ENCODE measurements at places on chromosomes 7 and 10.

- DNase-seq, result no peak
- no peaks in the 10 kb centered on the region for H3K27me3 ChIP-seq
These were observed 24.6 kb upstream of the LIMK1 start for GRCh38 chr7:74059037-74059436.

DNA sequence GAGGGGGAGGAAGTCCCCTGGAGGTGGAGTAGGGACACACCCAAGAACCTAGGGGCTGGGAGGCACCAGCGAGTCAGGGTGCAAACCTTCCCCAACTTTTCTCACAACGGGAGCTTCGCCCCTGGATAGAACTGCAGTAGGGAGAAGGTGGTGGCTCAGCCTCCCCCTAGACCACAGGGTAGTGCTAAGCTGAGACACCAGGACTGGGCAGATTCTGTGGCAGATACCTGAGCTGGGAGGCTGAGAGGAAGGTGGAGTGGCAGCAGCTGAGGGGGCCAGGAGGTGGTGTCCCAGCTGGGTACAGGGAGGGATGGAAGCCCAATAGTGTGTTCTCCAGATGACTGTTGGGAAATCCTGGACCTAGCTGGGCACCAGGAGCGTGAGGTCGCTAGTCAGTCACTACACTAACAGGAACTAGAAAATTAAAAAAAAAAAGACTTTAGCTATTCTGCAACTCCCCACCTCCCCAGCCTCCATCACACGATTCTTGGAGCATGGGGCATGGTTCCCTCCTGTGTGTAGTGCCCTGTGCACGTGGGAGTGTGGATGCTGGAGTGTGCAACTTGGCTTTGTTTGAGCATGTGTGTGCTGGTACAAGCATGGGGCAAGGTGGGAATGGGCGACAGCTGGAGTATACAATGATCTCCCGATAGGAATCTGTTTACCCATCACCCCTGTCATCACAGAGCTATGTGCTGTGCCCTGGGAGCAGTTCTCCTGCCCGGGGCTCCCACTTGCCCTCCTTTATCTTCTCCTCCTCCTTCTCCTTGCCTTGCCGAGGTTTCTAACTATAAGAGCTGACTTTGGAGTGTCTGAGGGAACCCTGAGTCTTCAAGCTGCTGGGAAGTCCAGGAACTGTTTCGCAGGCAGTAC lies 8.8 kb upstream of the TRPV6 start:
- H3K27ac ChIP-seq, result no peak overlapping the region
- H3K27me3 ChIP-seq, result no peaks in the 10 kb centered on the region
- DNase-seq, result no peak
- no peaks in the 10 kb centered on the region for H3K36me3 ChIP-seq

DNA sequence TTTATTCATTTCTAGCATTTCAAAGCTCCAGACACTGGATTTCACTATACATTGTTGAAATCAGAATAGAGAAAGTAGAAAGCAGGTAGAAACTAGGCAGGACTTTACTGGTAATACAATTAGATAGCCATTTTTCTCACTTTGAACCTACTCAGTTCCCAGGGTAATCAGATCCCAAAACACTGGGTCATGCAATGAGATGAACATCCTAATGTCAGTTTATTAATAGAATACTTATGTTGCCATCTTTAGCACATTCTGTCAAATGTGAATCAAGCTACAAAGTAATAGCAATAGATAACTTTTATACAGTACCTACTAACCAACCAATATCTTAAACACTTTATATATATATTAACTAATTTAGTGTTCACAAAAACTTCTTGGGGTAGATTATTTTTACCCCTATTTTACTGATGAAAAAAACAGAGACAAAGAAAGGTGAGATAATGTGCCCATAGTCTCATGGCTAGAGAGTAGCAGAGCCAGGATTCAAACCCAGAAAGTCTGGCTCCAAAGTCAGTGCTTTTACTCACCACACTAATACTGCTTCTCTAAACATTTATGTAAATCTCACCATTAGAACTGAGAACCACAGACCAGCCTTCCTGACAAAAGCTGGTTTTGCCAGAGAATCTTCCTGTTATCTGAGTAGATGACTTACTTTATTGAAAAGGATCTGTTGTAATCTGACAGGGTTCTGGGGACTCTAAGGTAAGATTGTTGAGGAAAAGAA lies 153.8 kb upstream of the KAT6B start:
- H3K4me3 ChIP-seq, result no peak overlapping the region
- peaks cover 9% of the 10 kb centered on the region for H3K36me3 ChIP-seq
- no peak overlapping the region for H3K27ac ChIP-seq
- DNase-seq, result no peak
- H3K27me3 ChIP-seq, result no peaks in the 10 kb centered on the region
- no peaks in the 10 kb centered on the region for H3K4me1 ChIP-seq

- H3K27ac ChIP-seq, result peak overlapping the region; percentile 1
- no peak overlapping the region for H3K4me3 ChIP-seq
- H3K4me1 ChIP-seq, result peaks cover 3% of the 10 kb centered on the region
These were observed 137.3 kb downstream of the CELF2 start for GRCh38 chr10:11154849-11155498.

- H3K4me1 ChIP-seq, result no peaks in the 10 kb centered on the region
- no peak for DNase-seq
- H3K36me3 ChIP-seq, result no peaks in the 10 kb centered on the region
These were observed 47.7 kb upstream of the RNF148 start for GRCh38 chr7:122750389-122750788.

DNA sequence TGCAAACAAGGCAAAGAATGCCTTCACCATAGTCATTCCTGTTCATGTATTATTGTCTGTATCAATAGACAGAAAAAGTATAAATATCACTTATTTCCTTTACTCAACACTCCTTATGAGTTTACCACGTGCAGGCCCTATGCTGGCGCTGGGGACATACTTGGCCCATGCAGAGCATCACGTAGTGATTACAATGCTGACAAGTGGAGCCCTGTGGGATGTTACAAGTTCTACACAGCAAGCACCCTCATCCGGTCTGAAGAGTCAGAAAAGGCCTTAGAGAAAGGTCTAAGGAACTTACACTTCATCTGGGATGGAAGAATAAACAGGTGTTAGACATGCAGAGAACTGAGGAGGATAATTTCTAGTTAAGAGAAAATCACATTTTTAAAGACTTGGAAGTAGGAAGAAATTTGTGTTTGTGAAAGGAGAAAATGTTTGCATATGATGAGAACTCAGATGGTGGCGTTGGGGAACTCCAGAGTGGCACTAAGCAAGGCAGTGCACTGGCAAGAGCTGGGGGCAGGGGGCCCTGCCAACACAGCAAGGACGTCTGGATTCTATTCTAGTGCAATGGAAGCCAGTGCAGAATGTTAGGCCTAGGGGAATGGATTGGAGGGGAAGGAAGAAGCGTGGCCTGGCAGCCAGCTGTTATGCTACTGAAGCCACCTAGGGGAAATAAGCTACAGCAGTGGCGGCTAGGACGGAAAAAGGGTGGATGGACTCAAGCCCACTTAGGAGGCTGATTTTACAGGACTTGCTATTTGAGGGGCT lies 116.2 kb downstream of the ELMO1 start:
- no peaks in the 10 kb centered on the region for H3K36me3 ChIP-seq
- H3K27me3 ChIP-seq, result no peaks in the 10 kb centered on the region
- H3K27ac ChIP-seq, result no peak overlapping the region
- DNase-seq, result no peak
- no peaks in the 10 kb centered on the region for H3K4me1 ChIP-seq

DNA sequence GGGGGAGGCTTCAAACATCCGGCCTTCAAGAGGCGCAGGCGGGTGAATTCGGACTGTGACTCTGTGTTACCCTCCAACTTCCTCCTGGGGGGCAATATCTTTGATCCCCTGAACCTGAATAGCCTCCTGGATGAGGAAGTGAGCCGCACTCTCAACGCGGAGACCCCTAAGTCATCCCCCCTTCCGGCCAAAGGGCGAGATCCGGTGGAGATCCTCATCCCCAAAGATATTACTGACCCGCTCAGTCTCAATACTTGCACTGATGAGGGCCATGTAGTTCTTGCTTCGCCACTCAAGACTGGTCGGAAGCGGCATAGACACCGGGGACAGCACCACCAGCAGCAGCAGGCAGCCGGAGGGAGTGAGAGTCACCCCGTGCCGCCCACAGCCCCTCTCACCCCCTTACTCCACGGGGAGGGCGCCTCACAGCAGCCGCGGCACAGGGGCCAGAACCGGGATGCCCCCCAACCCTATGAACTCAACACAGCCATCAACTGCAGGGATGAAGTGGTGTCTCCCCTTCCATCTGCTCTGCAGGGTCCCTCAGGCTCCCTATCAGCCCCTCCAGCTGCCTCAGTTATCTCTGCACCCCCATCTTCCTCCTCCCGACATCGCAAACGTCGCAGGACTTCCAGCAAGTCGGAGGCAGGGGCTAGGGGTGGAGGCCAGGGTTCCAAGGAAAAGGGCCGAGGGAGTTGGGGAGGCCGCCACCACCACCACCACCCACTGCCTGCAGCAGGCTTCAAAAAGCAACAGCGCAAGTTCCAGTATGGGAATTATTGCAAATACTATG lies 1.1 kb downstream of the MEPCE start:
- no peak for DNase-seq
- peaks cover 45% of the 10 kb centered on the region for H3K36me3 ChIP-seq
- peak overlapping the region; percentile 64 for H3K27ac ChIP-seq
- H3K27me3 ChIP-seq, result no peaks in the 10 kb centered on the region
- peak overlapping the region; percentile 85 for H3K4me3 ChIP-seq

DNA sequence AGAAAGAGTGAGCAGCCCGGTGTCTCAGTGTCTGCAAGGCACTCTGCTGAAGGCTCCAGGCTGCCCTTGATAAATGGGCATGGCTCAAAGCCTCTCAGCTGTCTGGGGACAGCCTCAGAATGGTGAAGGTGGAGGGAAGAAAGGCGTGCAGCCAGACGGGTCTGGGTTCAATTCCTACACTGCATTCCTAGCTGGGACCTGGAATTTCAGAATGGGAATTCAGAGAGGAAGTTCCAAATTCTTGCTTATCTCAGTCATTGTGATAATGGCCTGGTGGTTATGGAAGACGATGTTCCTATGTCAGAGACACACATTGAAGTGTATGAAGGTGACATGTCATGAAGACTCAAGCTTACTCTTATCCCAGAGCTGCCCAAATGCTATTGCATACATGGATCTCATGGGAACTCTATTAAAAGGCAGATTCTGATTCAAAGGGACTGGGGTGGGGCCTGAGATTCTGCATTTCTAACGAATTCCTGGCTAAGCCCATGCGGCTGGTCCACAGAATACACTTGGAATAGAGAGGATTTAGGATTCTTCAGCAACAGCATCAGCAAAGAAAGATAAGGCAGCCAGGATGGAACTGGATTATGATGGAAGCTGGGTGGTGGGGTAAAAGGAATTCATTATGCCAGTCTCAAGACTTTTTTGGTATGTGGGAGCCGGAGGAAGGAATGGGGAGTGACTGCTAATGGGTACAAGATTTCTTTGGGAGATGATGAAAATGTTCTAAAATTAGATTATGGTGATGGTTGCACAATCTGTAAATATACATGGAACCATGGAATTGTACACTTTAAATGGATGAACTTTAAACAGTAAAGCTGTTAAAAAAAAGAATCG lies 82.6 kb upstream of the ZMIZ1 start:
- no peak for DNase-seq
- no peaks in the 10 kb centered on the region for H3K36me3 ChIP-seq
- H3K4me3 ChIP-seq, result no peak overlapping the region
- H3K4me1 ChIP-seq, result peaks cover 10% of the 10 kb centered on the region

DNA sequence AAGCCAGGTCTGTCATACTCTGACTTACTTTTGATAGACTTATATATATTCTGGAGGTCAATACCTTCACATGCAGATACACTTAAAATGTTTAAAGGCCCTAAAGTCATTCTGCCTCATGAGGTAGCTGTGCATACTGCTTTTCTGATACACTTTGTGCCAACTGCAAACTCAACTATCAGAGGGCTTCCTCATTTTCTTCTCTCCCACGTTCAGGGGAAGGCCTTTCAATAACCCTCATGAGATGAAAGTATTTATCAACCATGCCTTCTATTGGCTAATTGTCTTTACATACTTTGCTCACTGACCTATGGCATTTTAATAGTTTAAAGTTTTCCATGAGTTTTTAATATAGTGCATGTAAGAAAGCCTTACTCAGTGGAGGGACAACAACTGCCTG lies 112.7 kb upstream of the AMPH start:
- no peaks in the 10 kb centered on the region for H3K27me3 ChIP-seq
- H3K36me3 ChIP-seq, result peaks cover 71% of the 10 kb centered on the region
- no peaks in the 10 kb centered on the region for H3K4me1 ChIP-seq
- H3K4me3 ChIP-seq, result no peak overlapping the region
- no peak for DNase-seq
- H3K27ac ChIP-seq, result no peak overlapping the region

GRCh38 chr10:70479165-70479581 lies 606 bp downstream of the PALD1 start:
- no peaks in the 10 kb centered on the region for H3K36me3 ChIP-seq
- no peak overlapping the region for H3K27ac ChIP-seq
- no peak for DNase-seq
- H3K4me3 ChIP-seq, result peak overlapping the region; percentile 60

GRCh38 chr10:133115976-133116375 lies 28.3 kb downstream of the ADGRA1 start:
- no peaks in the 10 kb centered on the region for H3K27me3 ChIP-seq
- H3K36me3 ChIP-seq, result no peaks in the 10 kb centered on the region
- H3K27ac ChIP-seq, result no peak overlapping the region

DNA sequence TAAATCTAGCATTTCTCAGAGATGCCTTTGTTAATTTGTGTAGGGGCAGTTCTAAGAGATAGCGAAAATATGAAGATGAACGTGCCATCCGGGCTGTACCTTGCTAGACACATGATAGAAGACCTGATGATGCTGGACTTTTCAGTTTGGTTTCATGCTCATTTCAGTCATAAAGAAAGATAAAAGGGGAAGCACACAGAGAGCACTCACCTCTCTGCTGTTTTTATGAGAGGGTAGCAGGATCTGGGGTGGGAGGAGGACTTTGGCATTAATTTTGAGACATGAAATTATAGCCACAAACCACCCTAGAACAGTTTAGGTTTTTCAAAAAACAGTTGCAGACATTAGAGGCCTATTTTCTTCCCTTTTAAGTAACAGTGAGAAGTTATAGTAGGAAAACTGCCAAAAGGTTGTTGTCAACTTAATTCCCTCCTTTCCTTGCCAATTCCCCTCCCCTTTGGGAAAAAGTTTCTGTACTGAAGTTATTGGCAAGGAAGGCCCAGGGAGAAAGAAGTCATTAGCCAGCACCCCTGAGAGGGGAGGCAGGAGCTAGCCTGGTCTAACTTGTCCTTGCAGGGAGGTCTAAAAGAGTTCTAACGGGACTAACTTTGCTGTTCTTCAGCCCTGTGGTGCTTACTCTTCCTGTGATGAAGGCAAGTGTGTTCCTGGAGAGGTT lies 2.6 kb downstream of the ST7 start:
- H3K4me1 ChIP-seq, result peaks cover 4% of the 10 kb centered on the region
- H3K36me3 ChIP-seq, result peaks cover 3% of the 10 kb centered on the region
- no peak for DNase-seq
- H3K4me3 ChIP-seq, result peak overlapping the region; percentile 88
- no peak overlapping the region for H3K27ac ChIP-seq

All from mesenchymal stem cell (in vitro differentiated cells and primary cell).